ENCODE measurements at places on chromosomes 5 and 9. TPM values are rescaled to one million over a fixed set of nuclear protein-coding genes. Genes with fewer than 3 reads are reported as not detected.
A peak's percentile ranks its signal among the peaks of the same experiment; 100 is the strongest.

GRCh38 chr5:56290378-56291078 is 57.4 kb upstream of the ANKRD55 start:
- no peak for DNase-seq

DNA sequence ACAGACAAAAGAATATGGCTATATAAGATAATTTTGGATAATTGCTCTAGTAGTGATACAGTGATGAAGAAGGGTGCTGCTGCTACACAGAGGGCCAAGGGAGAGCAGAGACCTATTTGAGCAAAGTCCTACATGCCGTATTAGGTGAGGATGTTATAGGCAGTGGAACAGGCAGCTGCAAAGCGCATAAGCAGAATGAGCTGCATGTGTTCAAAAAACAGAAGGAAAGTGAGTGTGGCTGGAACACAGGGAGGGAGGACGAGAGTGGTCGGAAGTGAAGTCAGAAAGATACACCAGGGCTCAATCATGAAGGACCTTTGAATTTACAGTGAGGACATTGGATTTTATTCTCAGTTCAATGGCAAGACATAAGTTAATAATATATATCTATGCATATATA is 35.4 kb downstream of the ITGA2 start:
- no peak for DNase-seq

DNA sequence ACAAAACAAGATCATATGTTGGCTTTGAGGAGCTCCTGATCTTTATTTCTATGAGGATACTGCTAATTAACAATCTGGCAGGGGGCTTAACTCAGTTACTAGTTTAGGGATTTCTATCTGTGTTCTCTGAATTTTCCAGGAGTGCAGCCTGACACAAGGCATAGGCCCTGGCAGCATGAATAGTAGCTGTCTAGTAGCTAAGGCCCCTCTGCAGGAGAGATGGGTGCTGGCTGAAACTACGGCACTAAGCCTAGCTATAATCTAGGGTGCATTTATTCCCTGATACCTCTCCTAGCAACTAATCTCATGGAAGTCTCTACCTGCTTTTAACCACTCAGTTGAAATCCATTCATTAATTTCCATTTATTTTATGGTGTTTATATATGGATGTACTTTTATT is 268.2 kb downstream of the TMEM232 start:
- DNase-seq, result no peak

DNA sequence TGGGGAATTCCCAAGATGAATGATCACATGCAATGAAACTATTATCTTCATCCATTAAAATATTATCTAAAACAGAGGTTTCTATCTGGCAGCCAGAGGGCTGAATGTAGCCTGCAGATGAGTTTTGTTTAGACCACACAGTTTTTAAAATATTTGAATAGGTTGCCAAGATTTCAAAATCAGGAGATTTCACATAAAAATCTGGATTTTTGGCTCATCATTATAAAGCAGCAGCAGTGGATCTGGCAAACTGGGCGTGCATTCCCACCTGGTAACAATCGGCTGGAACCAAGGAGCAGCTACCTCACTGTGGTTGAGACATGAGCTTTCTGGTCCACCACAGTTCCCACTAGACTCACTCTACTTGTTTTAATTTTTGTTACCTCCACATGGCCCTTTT is 155.1 kb downstream of the BNC2 start:
- no peak for DNase-seq

The IL5 gene
- not detected for polyA plus RNA-seq

The LRRC19 gene
- not detected for polyA plus RNA-seq

- peak; percentile 2 for DNase-seq
Measured at GRCh38 chr5:125093776-125094175, 347.3 kb upstream of the ZNF608 start.

DNA sequence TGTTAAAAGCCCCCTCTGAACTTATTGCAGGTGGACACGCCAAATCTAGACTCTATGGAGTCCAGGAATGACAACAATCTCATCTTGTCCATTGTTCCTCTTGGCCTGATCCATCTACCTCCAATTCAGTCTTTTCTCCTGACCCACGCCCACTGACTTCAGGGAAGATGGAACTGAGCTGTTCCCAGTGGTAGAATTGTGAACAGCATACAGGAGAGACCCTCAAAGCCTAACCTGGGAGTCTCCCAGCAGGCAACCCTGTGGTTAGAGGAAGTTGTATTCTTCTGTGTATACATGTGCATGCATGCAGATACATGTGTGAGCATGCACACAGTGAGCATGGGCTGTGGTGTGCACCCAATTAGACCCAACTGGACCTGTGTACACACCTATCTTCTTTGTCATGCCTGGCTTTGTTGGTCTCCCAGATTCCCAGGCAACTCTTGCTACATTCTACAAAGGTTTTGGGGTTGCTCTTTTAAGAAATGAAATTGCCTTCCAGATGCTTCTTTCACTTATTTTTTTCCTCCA is 286.0 kb downstream of the ZSWIM6 start:
- DNase-seq, result peak; percentile 36

DNA sequence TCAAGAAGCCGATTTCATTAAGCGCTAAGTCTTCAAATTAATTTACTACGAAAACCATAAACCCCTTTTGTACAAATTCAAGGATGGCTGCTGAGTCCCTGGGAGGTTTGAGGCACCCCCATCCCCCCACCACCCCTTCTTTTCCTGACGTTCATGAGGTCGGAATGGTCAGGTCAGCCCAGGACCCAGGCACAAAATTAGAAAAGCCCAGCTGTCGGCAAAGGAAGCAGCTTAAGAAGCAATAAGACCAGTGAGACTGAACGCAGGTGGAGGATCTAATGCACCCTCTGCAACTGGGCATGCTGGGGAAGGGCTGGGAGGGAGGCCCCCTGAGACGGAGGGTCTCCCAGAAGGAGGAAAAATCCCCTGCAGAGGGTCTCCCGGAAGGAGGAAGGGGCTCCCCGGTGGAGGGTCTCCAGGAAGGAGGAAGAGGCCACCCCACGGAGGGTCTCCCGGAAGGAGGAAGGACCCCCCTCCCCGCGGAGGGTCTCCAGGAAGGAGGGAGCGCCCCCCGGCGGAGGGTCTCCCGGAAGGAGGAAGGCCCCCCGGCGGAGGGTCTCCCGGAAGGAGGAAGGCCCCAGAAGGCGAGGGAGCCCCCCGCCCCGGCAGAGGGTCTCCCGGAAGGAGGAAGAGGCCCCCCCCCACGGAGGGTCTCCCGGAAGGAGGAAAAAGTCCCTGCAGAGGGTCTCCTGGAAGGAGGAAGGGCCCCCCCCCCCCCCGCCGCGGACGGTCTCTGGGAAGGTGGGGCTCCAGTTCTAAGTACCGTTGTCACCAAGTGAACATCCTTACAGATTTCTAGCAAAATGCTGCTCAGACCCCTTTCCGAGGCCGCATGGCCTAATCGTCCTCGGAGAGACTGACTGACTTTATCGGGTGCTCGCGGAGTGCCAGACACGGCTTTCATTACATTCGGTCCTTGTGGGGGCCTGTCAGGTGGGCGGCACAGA is 74.4 kb upstream of the FCN1 start:
- no peak for DNase-seq

The PHF2 gene
- polyA plus RNA-seq, result 12.2 TPM

- DNase-seq, result no peak
Measured at GRCh38 chr5:123207852-123208251, 118.8 kb downstream of the PRDM6 start.

DNA sequence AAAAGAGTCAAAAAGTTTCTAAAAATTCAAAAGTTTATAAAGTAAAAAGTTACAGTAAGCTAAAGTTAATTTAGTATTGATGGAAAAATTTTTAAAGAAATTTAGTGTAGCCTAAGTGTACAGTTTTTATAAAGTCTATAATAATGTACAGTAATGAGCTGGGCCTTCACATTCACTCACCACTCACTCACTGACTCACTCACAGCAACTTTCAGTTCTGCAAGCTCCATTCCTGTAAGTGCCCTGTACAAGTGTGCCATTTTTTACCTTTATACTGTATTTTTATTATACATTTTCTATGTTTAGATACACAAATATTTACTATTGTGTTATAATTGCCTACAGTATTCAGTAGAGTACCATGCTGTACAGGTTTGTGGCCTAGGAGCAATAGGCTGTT is 239.5 kb upstream of the MAP3K1 start:
- no peak for DNase-seq

DNA sequence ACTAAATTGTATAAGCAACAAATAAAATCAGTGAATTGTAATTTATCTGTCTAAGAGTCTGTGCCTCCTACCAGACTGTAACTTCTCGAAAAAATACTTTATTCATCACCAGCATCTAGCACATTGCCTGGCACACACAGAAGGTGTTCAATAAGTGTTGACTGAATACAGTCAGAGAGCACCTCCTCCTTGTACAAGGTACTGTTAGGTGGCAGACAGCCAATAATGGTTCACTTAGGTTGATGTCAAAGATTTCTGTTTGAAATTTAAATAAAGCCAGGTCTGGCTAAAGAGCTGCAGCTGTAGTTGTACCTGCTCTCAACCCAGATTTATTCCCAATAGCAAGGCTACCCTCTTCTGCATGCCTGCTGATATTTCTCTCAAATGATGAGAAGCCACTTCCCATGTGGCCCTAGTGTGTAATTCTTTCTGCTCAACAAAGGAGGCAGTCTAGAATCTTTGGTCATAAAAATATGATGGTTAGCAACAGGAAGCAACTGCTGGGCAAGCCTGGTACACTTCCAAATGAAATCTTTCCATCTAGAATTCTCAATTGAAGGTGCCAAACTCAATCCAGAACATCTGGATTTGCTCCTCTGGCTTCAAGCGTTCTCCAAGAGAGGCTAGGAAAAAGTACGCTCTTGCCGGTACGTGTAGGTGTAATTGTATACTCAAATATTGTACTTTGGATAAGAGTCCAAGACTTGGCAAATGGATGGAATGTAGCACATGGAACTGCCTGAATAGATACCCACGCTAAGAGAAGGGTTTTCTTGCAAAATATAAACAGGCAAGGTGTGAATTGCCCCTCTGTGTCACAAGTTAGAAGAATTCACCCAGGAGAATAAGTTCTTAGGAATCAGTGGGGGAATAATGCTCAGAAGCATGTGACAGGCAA is 95.6 kb downstream of the NR6A1 start:
- no peak for DNase-seq

DNA sequence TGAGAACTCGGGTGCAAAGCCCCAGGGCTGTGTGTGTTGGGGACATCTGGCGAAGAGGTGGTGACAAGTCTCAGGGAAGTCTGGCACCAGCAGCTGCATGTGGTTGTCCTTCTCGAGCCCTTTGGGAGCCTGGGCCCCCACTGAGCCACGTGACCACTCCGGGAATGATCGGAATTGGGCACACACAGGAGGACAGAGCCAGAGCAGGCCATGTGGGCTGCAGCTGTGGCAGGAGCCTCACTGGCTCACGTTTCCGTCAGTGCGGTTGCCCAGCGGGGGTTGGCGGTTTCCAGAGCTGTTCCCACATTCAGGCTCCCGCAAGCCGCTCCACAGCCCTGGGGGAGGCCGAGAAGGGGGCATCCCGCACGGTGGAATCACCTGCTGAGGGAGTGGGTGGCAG is 6.8 kb upstream of the CEL start:
- no peak for DNase-seq

DNA sequence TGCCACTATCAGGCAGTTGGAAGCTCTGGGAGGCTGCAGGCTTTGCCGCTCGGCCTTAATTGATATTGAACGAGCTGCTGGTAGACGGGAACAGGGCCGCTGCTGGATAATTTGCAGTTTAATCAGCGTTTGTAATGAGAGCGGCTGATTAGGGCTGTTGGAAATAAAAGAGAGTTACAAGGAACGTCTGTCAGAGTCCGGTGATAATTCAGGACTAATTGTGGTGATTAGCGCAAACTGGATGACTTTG is 68.2 kb upstream of the TBCA start:
- no peak for DNase-seq

GRCh38 chr5:34491251-34491620 is 164.9 kb upstream of the RAI14 start:
- no peak for DNase-seq

DNA sequence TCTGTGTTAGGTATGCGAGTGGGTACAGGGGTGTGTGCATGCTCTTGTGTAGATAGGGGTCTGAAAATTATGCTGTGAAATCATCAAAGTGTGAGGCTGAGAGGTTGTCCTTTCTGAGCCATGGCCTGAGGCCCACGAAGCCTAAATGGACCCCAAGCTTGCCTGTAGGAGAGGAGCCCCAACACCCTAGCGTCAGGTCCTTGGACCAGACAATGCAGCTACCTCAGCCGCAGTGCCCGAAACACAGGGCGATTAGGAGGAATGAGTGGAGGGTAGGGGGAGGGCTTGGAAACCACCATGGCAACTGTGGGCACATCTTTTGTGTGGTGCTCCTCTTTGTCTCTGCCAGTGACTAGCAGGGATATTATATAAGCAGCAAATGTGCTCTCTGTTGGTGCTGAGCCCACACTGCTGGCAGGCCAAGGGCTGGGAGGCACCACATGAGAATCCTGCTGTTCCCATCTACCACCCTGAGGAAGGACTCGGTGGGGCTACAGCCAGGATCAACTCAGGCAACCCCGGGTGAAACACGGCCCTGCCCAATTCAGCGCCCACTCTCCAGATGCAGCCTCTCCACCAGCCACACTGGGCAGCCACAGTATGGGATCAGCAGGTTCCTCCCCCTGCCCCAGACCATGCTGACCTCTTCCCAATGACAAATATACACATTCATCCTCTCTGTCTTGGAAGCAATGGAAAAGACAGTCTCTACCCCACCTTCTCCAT is 84.6 kb upstream of the FSTL4 start:
- no peak for DNase-seq

DNA sequence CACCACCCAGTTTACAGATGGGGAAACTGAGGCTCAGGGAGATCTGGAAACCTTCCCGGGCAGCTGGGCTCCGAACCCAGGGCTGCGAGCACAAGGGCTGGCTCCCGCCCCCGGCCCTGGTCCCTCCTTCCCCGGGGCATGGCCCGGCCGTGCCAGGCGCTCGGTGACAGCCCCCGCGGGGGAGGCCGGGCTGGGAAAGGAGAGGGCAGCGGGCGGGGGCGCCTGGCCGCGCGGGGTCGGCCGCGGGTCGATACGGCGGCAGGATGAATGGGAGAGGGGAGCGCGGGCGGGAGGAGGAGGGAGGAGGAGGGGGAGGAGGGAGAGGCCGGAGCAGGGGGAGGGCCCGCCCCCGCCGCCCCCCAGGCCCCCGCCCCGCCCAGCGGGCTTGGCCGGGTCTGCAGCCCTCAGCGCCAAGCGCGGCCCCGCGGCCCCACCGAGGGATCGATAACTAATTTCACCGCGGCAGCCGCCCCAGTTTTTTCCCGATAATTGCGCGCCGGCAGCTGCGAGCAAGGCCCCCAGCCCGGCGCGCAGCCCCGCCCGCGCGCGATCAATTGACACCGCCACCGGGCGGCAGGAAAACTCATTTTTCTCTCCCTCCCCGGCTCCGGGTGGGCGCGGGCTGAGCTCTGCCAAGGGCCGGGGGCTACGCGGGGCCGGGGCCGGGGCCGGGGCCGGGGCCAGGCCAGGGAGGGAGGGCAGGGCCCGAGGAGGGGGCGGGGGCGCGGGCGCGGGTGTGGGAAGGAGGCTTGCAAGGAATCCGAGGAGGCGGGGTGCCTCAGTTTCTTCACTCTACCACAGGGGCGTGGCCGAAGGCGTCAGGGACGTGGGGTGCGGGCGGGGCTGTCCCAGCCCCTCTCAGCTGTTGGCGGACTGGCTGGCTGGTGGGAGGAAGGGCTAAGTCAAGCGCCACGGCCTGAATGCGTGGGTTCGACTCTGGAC is 52.1 kb downstream of the C9orf50 start:
- DNase-seq, result peak; percentile 78

All from A549 (cell line).